Tibial artery (tissue), 4 donors: ENCODE measurements at places on chromosomes 5 and 9.

- peaks cover 3% of the 10 kb centered on the region for H3K27me3 ChIP-seq
- no peak for DNase-seq
- peaks cover 5% of the 10 kb centered on the region for H3K4me1 ChIP-seq
- H3K4me3 ChIP-seq: no peak overlapping the region
- no peaks in the 10 kb centered on the region for H3K36me3 ChIP-seq
Observed at GRCh38 chr5:77218263-77218662, 7.8 kb downstream of the PDE8B start.

DNA sequence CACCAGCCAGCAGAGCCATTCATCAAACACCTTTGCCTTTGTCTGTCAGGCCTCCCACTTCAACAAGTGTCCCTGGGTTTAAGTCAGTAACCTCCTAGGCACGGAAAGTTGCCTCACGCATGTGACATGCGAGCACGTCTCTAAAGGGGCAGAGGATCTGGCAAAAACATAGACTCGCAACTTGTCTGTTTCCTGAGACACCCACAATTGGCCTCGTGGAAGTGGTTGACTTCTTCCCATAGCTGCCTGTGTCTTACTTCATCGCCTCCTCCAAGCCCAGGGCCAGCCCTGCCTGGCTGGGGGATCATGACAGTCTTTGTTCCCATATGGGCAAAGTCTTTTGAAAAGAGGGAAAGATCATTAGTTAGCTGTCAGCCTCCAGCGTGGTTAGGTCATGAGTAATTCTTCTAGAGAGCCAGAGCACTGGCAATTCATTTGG, 35.5 kb upstream of the GLRX start:
- H3K27ac ChIP-seq: peak overlapping the region; percentile 89
- no peaks in the 10 kb centered on the region for H3K27me3 ChIP-seq
- H3K36me3 ChIP-seq: no peaks in the 10 kb centered on the region
- DNase-seq: peak; percentile 83
- H3K4me3 ChIP-seq: peak overlapping the region; percentile 25
- no peaks in the 10 kb centered on the region for H3K4me1 ChIP-seq

DNA sequence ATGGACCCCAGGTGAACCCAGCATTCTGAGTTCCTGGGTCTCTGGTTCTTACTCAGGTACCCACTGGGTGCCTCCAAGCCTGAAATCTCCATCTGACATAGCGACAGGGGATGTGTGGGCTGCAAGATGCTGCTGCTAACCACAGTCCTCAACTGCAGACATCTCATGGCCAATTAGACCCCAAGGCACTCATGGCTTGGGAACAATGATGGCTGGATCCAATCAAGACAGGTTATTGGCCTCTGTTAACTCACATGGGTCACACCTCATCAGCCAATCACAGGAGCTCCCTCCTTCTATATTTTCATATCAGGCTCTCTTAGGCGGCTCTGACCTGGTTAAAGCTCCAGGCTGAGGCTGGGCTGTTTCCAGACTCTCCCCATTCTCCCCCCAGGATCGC, 57.0 kb downstream of the CXXC5 start:
- H3K27me3 ChIP-seq: no peaks in the 10 kb centered on the region
- no peaks in the 10 kb centered on the region for H3K36me3 ChIP-seq
- no peaks in the 10 kb centered on the region for H3K4me1 ChIP-seq
- H3K27ac ChIP-seq: no peak overlapping the region
- DNase-seq: no peak

GRCh38 chr5:40676613-40677343, 2.9 kb upstream of the PTGER4 start:
- no peaks in the 10 kb centered on the region for H3K4me1 ChIP-seq
- H3K27me3 ChIP-seq: no peaks in the 10 kb centered on the region
- DNase-seq: no peak

DNA sequence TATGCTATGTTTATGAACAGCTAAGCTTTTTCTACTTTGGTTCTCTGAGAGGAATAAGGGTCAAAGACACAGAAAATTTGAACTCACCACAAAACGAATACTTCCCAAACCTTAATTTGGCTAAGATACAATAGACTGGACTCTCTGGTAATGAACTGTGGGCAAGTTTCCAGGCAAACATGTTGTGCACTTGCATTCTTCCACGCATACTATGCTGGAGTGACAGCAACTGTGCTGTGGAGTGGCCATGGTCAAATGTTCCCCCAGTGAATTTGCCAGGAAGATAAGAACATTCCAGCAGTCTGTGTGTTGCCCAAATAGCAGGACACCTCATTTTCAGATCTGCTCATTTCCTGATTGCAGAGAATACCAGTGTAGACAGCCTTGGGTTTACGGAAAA, 275.3 kb upstream of the IL12B start:
- peak overlapping the region; percentile 11 for H3K27ac ChIP-seq
- DNase-seq: no peak
- H3K4me1 ChIP-seq: no peaks in the 10 kb centered on the region
- H3K4me3 ChIP-seq: no peak overlapping the region

- DNase-seq: no peak
- no peak overlapping the region for H3K27ac ChIP-seq
- no peaks in the 10 kb centered on the region for H3K36me3 ChIP-seq
- no peaks in the 10 kb centered on the region for H3K4me1 ChIP-seq
- no peak overlapping the region for H3K4me3 ChIP-seq
- H3K27me3 ChIP-seq: no peaks in the 10 kb centered on the region
Observed at GRCh38 chr5:162096448-162096847, 28.9 kb downstream of the GABRG2 start.

GRCh38 chr5:122177161-122177560, 47.8 kb downstream of the ZNF474 start:
- H3K27me3 ChIP-seq: no peaks in the 10 kb centered on the region
- H3K4me1 ChIP-seq: peaks cover 3% of the 10 kb centered on the region
- no peak for DNase-seq
- no peak overlapping the region for H3K27ac ChIP-seq
- H3K36me3 ChIP-seq: no peaks in the 10 kb centered on the region
- H3K4me3 ChIP-seq: no peak overlapping the region

DNA sequence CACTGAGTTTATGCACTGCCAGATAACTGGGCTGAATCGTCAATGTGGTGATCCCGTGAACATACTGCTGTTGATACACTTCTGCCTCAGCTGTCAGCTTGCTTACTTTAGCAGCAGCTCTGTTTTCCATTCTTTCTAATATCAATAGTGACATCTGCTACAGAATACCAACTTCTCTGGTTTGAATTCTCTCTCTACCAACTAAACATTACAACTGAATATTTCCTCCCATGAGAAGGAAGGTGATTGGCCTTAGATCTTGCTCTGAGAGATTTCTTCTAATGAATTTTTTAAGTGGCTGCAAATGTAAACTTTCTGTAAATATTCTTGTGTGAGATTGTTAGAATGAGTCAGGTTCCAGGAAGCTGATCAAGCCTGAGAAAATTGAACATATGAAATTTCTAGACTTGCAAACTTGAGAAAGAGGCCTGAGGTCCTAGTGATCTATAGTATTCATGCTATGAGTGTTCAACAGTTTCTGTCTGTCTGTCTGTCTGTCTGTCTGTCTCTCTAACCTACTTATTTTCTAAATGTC, 205.5 kb upstream of the CDKN2B start:
- H3K4me3 ChIP-seq: no peak overlapping the region
- H3K36me3 ChIP-seq: no peaks in the 10 kb centered on the region
- H3K27ac ChIP-seq: no peak overlapping the region
- no peak for DNase-seq

DNA sequence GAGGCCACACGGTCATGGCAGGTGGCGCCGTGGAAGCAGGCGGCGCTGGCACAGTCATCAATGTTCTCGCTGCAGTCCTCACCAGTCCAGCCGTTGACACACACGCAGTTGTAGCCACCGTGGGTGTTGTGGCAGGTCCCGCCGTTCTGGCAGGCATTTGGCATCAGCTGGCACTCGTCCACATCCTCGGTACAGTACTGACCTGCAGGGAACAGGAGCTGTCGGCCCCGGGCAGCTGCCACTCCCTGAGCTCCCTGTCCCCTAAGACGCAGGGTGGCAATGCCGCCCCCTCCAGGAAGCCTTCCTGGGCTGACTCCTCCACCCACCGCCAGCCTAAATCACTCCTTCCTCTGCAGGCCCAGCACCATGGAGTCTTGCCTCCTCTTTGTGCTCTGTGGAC, 27.2 kb downstream of the NOTCH1 start:
- H3K27me3 ChIP-seq: no peaks in the 10 kb centered on the region
- peaks cover under 1% of the 10 kb centered on the region for H3K4me1 ChIP-seq
- H3K27ac ChIP-seq: no peak overlapping the region
- DNase-seq: no peak
- no peak overlapping the region for H3K4me3 ChIP-seq

- H3K36me3 ChIP-seq: no peaks in the 10 kb centered on the region
- H3K27ac ChIP-seq: no peak overlapping the region
- peaks cover 5% of the 10 kb centered on the region for H3K4me1 ChIP-seq
- no peaks in the 10 kb centered on the region for H3K27me3 ChIP-seq
- no peak for DNase-seq
Observed at GRCh38 chr9:107177243-107177839, 105.7 kb upstream of the RAD23B start.

DNA sequence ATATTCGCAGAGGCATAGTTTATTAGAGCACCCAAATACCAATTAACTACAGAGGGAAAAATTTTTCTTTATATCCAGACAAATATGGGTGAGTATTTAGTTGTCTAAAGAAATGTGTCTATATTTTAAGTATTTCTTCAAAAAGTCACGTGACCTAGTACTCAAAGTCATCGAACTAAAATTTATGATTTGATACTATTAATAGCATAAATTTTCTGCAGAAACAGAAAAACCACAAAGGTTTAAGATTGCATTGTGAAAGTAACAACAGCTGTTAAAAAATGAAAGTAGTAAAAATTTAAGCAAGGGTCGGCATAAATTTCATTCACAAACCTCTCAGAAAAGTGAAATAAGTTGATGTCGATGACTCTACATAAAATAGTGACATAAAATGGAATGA, 323.9 kb upstream of the RORB start:
- DNase-seq: no peak
- no peaks in the 10 kb centered on the region for H3K4me1 ChIP-seq
- H3K27me3 ChIP-seq: no peaks in the 10 kb centered on the region
- no peak overlapping the region for H3K4me3 ChIP-seq

GRCh38 chr9:133727876-133728441, 10.2 kb downstream of the SARDH start:
- H3K36me3 ChIP-seq: no peaks in the 10 kb centered on the region
- H3K27ac ChIP-seq: no peak overlapping the region
- DNase-seq: peak; percentile 51
- H3K4me1 ChIP-seq: no peaks in the 10 kb centered on the region

DNA sequence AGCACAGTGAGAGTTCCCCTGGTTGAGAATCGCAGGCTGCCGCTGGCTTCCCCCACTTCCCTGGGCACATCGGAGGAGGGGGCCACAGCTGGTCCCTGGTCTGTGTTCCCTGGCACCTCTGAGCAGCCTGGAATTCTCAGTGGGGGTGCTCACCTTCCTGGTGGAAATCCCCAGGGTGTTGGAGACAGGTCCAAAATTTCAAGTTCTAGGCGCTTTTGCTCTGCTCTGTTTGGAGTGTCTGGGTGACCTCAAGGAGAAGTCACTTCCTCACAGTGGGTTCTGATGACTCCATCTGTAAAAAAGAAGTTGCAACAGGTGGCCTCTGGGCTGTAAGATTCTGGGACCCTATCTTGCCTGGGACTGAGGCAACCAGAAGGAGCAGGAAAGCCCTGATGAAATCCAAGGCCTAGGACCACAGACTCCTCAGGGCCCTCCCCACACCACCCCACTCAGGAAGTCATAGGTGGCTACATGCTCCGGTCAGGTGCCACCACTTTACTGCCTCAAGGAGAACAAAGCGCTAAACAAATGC, at the start of gene TRAF1:
TRAF1 (minus strand) TSS at position 400 of the 532 bp plus-strand sequence. CDS start 721 bp downstream, outside the sequence.
- H3K36me3 ChIP-seq: no peaks in the 10 kb centered on the region
- peak within 1 kb of the TSS; percentile 94 for H3K27ac ChIP-seq
- peak within 1 kb of the TSS; percentile 19 for H3K4me3 ChIP-seq
- H3K27me3 ChIP-seq: no peaks in the 10 kb centered on the region
- DNase-seq: no peak
- peaks cover 53% of the 10 kb centered on the region for H3K4me1 ChIP-seq

GRCh38 chr9:121999556-121999955, 93.6 kb downstream of the TTLL11 start:
- H3K4me3 ChIP-seq: no peak overlapping the region
- DNase-seq: no peak
- peaks cover 13% of the 10 kb centered on the region for H3K4me1 ChIP-seq
- no peaks in the 10 kb centered on the region for H3K27me3 ChIP-seq

DNA sequence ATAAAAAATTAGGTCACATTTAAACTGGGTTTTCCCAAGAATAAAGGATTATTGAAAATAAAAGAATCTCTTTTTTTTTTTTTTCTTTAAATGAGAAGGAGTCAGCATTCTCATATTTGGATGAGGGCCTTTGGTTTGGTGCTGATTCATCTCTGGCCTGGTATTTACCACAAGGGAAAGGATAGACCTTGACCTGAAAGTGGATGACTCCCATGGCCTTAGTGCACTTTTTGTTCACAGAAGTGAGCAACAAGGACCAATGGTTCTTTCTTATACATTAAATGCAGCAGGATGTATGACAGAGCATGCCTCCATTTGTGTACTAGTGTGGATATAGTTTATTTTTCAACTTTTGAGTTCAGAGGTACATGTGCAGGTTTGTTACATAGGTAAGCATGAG, 6.9 kb downstream of the YTHDC2 start:
- H3K4me1 ChIP-seq: peaks cover 28% of the 10 kb centered on the region
- no peak for DNase-seq
- H3K36me3 ChIP-seq: peaks cover 12% of the 10 kb centered on the region
- H3K4me3 ChIP-seq: no peak overlapping the region

DNA sequence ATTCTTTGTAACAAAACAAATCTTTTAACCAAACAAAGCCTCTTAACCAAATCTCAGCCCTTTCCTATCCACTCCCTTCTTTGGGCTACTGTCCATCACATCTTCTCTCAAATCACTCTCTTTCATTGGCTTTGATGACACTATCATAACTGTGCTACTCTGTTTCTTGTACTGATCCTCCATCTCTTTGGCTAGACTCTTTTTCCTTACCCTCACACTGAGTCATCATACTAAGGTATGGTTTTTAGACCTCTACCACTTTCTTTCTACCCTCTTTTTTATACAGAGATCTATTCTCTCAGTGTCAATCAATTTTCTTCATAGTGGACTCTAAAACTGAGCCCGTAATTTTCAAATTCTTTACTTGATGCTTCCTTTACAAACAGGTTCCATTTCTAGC, 174.9 kb downstream of the RAPGEF6 start:
- no peak overlapping the region for H3K4me3 ChIP-seq
- peaks cover 19% of the 10 kb centered on the region for H3K36me3 ChIP-seq
- DNase-seq: no peak
- H3K27me3 ChIP-seq: no peaks in the 10 kb centered on the region
- no peak overlapping the region for H3K27ac ChIP-seq
- H3K4me1 ChIP-seq: peaks cover 5% of the 10 kb centered on the region

DNA sequence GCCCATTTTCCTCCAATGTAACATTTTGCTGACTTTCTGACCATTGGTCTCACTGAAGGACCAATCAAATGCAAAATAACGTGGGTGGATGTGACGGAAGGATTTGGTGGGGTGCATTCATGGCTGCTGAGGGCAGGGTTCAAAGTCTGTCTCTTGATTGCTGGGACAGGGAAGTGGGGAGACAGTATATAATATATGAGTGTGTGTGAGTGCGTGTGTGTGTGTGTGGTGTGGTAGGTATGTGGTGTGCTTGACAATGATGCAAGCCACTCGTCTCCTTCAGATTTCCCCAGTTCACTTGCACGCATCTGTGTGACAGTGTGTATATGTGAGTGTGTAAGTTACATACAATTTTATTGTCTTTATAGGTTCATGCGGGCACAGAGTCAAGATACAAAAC, 477.3 kb downstream of the DIRAS2 start:
- H3K4me3 ChIP-seq: no peak overlapping the region
- no peaks in the 10 kb centered on the region for H3K4me1 ChIP-seq
- no peaks in the 10 kb centered on the region for H3K27me3 ChIP-seq

GRCh38 chr5:155850370-155850769, 476.6 kb upstream of the SGCD start:
- no peak overlapping the region for H3K4me3 ChIP-seq
- no peak for DNase-seq
- H3K27ac ChIP-seq: no peak overlapping the region
- no peaks in the 10 kb centered on the region for H3K4me1 ChIP-seq
